ENCODE measurements at places on chromosomes 3 and 15. TPM values are rescaled to one million over a fixed set of nuclear protein-coding genes. Genes with fewer than 3 reads are reported as not detected.
A peak's percentile ranks its signal among the peaks of the same experiment; 100 is the strongest.

WDR93 gene
- total RNA-seq = not detected

KIF15 gene
- 0.72 TPM for total RNA-seq

DNA sequence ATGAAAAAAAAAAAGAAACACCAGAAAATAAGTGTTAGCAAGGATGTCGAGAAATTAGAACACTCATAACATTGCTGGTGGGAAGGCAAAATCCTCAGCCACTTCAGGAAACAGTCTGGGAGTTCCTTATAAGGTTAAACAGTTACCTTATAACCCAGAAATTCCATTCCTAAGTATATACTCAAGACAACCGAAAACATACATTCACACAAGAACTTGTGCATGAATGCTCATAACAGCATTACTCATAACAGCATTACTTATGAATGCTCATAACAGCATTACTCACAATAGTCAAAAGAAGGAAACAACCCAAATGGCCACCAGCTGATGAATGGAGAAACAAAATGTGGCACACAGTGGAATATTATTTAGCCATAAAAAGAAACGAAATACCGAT lies 34.8 kb upstream of the DCP1A start:
- no peak for DNase-seq

GRCh38 chr3:5143464-5143863 lies 21.4 kb downstream of the ARL8B start:
- no peak for DNase-seq

DNA sequence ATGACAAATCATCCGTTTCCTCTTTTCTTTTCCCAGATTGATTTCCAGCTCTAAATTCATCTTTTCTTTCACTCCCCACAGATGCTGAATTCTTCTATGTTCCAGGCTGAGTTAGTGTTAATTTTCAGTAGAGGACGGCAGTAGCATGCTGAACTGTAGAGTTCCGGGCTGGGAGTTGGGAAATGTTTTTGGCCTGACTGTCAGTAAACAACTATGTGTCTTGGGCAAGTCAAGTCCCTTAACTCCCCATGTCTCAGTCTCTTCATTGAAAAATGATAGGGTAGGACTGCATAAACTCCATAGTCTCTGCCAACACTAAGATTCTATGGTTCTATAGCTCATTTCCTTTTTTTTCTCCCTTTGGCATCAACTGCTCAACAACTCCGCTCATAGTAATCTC lies 333.9 kb downstream of the TIGIT start:
- DNase-seq = peak; percentile 36

DNA sequence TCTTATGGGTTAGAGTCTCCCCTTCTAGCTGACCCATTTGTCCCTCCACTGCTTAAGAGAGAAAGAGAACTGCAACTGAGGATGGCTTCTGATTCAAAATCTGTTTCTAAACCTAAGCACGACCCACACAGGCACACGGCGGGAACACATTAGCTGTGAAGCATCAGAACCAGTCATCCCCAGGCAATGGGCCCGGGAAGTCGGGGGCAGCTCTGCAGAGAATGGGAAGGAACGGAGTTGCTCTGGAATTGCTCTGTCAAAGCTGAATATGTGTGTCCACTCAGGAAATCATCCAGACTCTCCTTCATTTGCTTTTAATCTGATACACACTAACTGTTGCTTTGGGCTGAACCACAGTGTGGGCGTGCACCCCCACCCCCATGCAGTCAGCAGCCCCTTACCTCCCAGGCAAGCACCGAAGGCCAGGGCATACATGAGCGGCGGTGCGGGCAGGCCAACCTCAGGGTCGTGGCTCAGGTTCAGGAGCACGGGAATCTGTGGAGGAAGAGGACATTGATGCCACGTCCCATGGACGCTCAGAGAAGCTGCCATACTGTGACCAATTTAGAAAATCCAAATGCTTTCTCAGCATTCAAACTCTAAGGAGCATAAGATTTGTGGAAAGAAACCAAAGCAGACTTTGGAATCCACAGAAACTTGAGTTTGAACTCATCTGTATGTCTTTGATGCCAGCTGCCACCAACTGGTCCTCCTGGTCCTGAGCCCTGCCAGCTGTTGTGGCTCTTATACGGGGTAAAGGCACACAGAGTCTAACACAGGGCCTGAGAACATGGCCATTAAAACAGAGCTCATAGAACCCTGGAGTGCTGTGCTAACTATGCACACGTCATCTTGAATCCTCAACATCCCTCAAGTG lies 247.9 kb downstream of the OCA2 start:
- DNase-seq = no peak

DNA sequence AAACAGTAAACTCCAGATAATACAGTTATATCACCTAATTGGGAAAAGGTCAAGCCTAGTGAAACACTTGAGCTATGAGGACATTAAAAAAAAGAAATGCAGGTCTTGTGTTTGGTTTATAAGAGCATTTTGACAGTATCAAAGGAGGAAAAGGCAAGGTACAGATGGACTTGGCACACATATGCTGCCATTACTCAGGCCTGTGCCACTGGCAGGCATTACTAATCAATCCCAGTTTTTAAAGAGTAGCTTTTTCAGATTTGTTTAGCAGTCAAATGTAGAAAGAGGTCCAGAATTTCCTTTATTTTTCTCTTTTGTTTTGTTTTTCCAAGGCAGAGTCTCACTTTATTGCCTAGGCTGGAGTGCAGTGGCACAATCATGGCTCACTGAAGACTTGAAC lies 38.9 kb downstream of the MDFIC2 start:
- no peak for DNase-seq

DNA sequence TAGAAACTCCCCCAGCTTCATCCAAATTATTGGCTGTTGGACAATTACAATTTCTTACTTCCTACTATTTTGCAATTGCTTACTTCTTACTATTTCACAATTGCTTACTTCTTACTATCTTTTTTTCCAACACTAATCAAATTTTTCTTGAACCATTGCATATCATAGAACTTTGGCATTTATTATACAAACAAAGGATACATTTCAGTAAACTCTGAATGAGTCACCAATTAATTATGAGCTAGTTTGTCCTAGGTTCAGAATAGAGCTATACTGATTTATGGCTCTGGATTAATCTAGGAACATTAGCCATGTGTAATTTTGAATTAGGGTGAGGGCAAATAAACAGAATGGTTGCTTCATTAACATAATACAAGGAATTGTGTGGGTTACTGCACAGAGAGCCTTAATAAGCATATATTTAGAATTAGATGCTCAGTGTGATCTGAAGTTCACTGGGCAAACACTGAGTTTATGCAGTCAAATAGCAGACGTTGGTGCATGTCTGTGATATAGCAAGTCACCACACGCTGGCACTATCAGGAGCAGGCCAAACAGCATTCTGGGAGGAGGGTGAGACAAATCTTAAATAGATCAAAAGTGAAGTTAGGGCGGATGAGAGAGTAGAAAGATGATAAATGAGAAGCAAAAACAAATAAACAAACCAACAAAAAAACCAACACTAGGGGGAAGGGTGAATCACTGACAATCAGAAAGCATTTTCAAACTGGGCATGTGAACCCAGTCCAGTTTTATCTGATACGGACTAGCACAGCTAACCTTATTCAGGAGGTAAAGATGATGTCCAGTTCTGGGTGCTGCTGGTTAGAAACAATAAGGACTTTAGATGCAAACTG lies 21.5 kb downstream of the GABRR3 start:
- DNase-seq = no peak

- no peak for DNase-seq
Observed at GRCh38 chr3:111326144-111326995, 215.6 kb upstream of the CD96 start.

DNA sequence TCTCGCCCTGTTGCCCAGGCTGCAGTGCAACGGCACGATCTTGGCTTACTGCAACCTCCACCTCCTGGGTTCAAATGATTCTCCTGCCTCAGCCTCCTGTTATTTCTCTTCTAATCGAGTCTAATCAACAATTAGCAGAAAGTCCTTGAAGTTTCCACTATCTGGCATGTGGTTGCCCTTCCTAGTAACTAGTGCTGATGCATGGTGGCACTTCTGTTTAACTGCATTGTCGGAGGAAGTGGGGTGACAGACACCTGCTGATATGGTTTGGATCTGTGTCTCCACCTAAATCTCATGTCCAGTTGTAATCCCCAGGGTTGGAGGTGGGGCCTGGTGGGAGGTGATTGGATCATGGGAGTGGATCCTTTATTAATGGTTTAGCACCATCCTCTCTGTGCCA lies 9.2 kb downstream of the CRTAP start:
- DNase-seq = no peak
